ENCODE measurements at places on chromosomes 4 and X.

DNA sequence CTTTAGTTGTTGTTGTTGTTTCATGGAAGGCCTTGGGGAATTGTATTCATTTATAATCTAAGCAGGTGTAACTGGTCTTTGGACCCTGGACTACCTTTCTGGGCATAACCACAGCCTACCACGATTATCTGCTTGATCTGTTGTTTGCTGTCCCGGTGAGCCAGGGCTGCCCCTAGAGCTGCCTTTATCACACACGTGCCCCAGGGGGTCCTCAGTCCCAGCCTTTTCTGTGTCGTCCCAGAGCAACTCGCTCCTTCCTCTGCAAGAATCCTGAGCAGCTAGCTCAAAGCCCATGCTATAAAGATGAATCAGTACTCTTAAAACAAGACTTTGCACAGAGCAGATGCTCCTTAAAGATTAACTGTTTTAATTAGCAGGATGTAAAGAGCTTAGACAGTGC is 273.2 kb downstream of the EVC2 start:
- DNase-seq = no peak

- DNase-seq = peak; percentile 13
Measured at GRCh38 chrX:132948648-132949260, 9.7 kb downstream of the HS6ST2 start.

- DNase-seq = no peak
Measured at GRCh38 chrX:74231625-74232024, 72.4 kb upstream of the ZCCHC13 start.

DNA sequence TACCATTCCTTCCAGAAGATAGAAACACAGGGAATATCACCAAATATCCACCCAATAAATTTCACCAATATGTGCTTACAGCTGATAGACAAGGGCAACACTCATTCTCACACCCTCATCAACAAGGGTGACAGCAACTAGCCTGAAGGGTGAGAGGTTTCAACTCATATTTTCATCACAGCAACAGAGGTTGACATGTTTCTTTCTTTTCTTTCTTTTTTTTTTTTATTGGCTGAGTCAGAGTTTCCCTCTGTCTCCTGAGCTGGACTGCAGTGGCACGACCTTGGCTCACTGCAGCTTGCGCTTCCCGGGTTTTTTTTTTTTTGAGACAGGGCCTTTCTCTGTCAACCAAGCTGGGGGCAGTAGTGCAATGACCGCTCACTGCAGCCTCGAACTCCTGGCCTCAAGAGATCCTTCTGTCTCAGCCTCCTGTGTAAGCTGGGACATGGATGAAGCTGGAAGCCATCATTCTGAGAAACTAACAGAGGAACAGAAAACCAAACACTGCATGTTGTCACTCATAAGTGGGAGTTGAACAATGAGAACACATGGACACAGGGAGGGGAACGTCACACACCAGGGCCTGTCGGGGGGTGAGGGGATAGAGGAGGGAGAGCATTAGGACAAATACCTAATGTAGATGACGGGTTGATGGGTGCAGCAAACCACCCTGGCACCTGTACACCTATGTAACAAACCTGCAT is 27.5 kb upstream of the ASMTL start:
- DNase-seq = no peak

- DNase-seq = no peak
Measured at GRCh38 chr4:83390944-83391343, 56.3 kb upstream of the HPSE start.

DNA sequence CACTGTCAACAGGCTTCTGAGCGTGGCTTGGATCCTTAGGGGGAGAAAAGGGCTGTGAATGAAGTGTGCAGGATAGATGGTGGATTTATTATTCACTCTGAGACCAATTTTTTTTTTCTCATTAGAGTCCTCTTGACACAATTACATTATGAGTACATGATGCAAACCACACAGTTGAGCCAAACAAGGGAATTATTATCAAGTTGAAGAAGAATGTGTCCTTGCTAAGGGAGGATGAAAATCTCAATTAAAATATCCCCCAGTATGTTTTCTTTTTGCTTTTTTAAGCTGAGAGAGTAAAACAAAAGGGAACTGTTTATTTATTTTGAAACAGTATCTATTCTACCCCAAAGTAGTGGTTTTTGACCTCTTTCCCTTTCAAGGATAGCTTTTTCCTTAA is 40.4 kb downstream of the RPS3A start:
- DNase-seq = no peak

GRCh38 chr4:7426525-7427171 is 8.1 kb downstream of the PSAPL1 start:
- DNase-seq = no peak

- no peak for DNase-seq
Measured at GRCh38 chrX:32139476-32139875, 1067.6 kb upstream of the FTHL17 start.

DNA sequence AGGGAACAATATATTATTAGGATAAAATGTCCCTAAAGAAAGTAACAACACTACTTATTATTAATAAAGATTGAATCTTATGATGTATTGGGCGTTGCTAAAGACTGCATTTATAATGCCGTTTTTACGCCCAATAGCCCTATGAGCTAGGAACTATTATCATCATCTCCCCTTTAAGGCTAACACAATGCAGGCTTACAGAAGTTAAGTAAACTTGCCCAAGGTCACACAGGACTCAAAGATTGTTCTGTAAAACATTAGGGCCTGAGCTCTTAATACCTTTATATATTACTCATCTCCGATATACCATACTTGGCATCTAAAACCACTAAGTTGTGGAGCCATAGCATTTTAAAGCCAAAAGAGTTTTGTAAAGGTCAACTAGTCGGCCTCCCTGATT is 149.5 kb downstream of the FAM13A start:
- DNase-seq = no peak

DNA sequence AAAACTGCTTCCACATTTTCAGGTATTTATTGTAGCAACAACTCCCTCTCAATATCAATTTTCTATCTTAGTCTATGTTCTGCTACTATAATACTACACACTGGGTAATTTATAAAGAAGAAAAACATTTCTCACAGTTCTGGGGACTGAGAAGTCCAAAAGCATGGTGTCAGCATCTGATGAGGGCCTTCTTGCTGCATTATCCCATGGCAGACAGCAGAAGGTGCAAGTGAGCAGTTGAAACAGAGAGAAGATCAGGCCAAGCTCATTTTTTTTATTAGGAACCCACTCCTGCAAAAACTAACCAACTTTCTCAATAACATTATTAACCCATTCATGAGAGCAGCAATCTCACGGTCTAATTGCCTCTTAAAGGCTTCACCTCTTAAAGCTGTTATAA is 376.0 kb downstream of the RAB28 start:
- no peak for DNase-seq

- DNase-seq = no peak
Measured at GRCh38 chrX:107659768-107660167, 31.5 kb downstream of the PRPS1 start.

GRCh38 chr4:21470535-21470934 is 478.0 kb downstream of the KCNIP4 start:
- peak; percentile 65 for DNase-seq

- no peak for DNase-seq
Measured at GRCh38 chr4:143140696-143141095, 44.0 kb upstream of the USP38 start.

DNA sequence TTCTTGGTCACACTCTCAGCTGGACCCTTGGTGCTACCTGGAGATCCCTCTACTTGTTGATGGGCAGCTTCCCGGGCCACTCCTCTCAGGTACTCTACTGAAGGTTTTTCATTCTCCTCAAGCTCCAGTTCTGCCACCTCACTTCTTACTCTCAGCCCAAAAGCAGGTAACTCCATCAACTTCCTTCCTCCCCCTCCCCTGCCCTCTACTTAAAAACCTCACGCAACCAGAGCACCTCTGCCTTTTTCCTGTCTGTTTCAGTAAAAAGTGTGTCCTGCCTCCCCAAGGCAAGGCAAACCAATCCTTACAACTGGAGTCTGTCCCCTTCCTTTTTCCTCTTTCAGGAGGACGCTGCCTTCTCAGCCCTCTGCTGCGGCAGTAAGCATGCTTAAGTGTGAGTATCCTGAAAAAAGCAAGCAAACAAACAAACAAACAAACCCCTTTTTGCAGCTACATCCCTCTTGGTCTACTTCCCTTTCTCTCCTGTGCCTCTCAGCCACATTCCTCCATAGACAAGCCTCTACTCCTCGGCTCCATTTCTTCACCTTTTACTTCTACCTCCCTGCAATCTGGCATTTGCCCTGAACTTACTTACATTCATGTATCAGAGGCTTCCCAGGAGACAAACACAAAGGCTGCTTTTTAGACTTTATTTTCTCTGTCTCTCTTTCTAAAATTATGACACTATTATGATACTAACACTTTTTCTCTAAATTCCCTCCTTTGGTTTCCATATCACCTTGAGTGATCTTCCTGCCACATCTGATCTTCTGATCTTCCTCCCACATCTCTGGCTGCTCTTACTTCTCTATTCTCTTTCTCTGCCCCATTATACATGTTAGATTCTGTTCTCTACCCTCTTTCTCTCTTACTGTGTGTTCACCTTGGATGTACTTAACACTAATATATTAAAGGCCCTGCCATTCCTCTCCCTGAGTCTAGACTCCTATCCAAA is 5.4 kb downstream of the ALPK1 start:
- DNase-seq = no peak

DNA sequence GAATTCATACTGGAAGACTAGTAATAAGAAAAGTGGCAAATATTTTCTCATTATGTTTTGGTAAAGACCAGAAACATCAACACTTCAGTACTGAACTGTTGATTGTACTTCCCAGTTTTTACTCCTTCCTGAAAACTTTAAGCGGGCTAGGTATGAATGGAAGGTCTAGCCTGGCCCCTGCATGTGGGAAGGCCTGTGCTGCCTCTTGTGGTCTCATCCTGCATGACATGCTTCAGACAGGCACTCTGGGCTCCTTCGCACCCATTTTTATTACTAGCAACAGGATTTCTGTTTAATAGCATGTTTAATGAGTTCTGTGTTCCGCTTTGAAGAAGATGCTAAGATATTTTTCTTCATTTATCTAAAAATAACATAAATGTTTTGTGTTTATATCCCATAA is 279.1 kb downstream of the ANK2 start:
- DNase-seq = peak; percentile 47

GRCh38 chr4:120080533-120080932 is 13.9 kb upstream of the MAD2L1 start:
- DNase-seq = no peak

GRCh38 chr4:15951781-15952180 is 11.2 kb downstream of the FGFBP2 start:
- DNase-seq = no peak

DNA sequence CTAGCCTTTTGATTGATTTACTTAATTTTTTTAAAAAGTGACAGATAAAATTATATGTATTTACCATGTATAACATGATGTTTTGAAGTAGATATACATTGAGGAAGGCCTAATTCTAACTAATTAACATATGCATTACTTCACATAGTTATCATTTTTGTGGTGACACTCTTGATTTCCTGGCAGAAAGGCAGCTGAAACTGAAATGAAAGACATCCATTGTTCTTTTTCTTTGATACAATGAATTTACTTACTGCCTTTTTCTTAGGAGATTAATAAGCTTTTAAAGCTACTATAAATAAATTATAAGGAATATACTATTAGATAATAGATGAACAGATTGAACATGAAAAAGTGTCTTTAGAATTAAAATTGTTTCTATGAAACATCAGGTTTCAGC is 26.7 kb downstream of the ANKRD50 start:
- DNase-seq = no peak

GRCh38 chr4:151781026-151781425 is 20.2 kb upstream of the GATB start:
- DNase-seq = peak; percentile 8

DNA sequence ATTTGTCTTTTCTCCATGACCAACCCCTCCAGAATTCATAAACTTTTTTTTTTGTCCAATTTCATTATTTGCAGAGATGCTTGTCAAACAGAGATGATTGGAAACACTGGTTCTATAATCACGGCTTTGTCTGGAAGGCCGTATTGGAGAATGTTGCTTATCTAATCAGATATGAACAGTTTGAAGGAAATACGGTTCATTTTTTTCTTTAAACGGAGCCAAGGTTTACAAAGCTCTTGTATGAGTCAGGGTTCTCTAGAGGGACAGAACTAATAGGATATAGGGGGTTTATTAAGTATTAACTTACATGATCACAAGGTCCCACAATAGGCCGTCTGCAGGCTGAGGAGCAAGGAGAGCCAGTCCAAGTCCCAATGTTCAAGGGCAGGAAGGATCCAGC is 1415.8 kb downstream of the C4orf33 start:
- no peak for DNase-seq

DNA sequence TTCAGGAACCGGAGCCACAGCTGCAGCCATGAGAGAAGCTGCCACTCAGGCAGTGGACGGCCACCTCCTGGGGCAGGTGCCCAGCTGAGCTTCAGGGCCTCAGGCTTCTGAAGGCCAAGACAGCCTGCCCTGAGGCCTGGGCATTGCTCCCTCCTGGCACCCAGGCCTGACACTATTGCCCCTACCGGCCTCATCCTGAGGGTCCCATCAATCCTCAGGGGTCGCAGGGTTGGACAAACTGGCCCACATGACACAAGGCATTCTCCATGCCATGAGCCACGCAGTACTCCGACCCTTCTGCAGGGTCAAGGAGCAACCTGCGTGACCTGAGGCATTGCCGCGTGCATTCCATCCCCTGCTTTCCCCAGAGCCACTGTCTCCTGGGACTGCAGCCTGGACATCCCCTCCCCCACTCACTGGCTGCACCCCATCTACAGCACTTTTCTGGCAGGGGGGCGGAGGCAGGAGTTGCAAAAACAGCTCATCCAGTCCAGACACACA is 3.0 kb upstream of the ZFP92 start:
- no peak for DNase-seq

DNA sequence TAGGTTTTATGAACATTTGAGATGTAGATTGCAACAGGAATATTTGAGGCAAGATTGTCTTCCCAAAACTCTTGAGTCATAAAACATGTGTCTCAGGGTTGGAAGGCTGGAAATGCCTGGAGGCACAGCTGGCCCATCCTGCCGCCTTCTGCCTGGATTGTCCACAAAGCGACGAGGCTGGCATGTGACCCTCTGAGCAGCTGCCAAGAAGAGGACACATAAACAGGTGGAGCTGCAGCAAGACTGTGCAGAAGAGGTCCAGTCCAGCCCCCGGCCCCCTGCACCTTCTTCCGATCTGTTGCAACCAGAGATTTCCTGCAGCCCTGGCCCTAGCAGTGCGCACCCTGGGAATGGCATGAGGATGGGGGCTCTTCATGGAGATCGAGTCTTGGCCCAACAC is 101.9 kb upstream of the BCOR start:
- DNase-seq = no peak

DNA sequence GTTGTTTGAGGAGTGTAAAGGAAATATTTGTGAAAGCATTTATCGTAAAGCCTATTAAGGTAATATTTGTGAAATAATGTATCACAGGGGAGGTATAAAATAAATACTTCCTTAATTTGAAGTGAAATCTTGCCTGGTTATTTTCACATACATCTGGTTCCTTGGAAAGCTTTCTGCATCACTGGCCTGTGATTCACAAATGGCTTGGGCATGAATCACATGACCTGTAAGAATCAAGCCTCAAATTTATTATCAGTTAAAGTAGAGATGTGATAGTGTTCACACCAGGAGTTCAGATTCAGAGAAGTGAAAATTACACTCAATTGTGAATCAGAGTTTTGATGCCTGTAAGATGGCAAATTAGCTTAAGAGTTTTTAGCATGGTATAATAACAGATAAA is 1911.4 kb downstream of the STIM2 start:
- peak; percentile 21 for DNase-seq

GRCh38 chr4:53734584-53735353 is 143.5 kb upstream of the LNX1 start:
- DNase-seq = no peak

Data from BE2C (cell line).